Activated effector memory CD4-positive, alpha-beta T cell treated with anti-CD3 and anti-CD28 coated beads, Interleukin-2, amount 50 U/mL, for 16 hours (primary cell): ENCODE measurements at places on chromosomes 2 and 18.

DNA sequence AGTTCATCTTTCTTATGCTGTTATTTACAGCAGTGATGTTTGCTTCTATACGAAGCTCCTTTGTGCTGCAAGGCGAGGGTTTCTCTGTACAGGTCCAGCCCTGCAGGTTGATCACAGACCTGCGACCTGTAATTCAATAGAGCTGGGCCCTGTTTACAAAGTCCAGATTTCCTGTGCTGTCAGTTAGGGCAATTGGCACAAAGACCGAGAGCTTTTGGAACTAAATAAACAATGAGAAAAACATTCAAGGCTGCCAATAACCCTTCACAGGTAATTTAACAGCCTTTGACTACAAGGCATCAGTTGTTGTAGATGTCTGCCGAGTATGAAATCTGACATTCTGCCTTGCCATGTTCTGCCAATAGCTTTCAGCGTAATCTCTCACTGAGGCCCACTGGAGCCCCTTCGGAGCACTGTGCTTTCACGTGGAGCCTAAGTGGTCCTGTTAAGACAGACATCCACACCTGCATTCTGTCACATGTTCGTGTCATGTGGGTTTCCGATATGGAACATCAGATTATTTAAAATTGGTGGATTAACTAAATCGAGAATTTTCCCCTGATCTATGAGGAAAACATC is 232.5 kb downstream of the PTGR3 start:
- DNase-seq = no peak

GRCh38 chr18:62102221-62102620 is 84.6 kb downstream of the PIGN start:
- no peak for DNase-seq

DNA sequence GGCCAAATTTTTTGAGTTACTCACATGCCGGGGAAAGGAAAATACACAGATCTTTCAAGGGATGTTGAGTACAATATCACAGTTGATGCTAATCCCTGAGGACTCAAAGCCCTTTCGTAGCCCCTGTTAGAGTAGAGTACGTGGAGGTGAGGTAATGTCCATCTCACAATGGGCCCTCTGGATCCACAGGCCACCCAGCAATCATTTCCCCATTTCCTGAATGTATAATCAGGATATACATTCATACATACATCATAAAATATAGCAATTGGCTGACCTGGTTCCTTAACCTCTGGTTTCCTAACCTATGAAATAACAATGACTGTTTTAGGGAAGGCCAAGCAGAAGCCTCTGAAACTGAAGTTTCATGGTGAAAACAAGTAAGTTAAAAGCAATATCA is 10.2 kb upstream of the SP100 start:
- DNase-seq = no peak

DNA sequence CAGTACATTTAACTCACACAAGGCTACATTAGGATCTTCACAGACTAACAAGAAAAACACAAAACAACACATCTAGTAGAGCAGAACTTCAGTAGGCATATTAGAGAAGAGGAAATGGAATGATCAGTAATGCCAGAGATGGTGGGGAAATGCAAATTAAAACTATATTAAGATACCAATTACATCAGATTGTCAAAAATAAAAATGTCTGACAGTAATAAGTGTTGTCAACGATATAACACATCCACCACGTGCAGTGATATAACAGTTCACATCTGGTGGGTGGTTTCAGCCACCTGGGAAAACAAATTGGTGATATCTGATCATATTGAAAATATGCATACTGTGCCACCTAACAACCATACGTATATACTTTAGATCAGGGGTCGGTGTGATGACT is 59.9 kb downstream of the GALNT1 start:
- no peak for DNase-seq

DNA sequence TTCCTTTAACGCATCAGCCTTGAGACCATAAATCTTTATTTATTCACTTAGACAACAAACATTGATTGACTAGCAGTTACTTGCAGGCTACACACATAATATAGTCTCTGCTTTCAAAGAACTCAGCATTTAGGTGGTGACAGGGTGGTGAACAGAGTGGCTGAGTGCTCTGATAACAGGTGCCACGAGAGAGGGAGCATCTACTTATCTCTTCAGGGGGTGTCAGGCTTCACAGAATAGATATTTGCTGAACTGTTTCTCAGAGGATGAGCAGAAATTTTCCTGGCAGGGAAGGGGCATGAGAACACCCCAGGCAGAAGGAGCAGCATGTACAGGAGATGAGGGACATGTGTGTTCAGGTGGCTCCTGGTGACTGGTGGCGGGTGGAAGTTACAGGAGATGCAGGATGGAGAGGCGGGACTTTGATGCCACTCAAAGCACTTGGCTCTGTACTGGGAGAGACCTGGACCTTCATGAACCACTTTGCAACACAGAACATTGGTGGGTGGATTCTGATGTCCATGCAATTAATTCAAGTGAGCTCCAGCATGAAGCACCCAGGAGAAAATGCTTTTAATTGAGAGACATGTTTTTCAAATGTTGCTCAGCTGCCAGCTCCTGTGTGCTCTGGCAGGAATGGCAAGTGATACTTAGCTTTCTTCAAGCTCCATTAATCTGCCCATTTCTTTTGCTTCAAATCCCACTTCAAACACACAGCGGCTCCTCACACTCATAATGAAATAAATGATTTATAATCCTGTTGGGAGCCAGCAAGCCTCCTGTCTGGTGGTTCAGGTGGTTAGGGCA is 248.9 kb downstream of the MYCN start:
- no peak for DNase-seq

- DNase-seq = no peak
Measured at GRCh38 chr2:54486766-54487165, 30.6 kb downstream of the SPTBN1 start.

GRCh38 chr2:8576525-8577167 is 105.2 kb upstream of the ID2 start:
- DNase-seq = peak; percentile 75

DNA sequence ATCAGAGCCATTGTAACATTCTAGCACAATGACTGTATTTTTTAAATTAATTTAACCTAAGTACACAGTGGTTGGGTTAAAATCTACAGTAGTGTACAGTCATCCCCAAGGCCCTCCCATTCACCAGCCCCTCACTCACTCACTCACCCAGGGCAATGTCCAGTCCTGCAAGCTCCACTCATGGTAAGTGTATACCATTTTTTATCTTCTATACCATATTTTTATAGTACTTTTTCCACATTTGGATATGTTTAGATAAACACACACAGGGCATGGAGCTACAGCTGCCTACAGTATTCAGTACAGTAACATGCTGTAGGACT is 72.1 kb downstream of the COPS8 start:
- no peak for DNase-seq

DNA sequence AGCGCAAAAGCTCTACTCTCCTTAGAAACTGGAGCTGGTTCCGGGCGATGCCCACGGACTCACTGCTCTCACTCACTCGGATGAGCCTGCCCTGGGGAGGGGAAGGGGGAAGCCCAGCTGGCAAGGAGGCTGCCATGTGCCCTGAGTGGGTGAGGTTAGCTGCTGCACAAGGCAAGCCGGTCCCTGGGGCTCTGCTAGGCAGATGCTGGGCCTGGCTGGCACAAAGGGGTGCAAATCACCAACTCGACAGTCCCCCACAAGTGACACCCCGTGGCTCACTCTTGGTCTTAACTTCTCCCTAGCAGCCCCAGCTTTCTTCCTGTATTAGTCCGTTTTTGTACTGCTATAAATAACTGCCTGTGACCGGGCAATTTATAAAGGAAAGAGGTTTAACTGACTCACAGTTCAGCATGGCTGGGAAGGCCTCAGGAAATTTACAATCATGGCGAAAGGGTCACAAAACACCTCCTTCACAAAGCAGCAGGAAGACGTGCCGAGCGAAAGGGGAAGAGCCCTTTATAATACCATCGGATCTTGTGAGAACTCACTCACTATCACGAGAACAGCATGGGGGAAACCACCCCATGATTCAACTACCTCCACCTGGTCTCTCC is 33.2 kb downstream of the ADCY3 start:
- DNase-seq = no peak

- DNase-seq = peak; percentile 55
Measured at GRCh38 chr2:130767408-130767775, 12.1 kb downstream of the AMER3 start.

- no peak for DNase-seq
Measured at GRCh38 chr2:237633061-237633561, 5.7 kb downstream of the LRRFIP1 start.

DNA sequence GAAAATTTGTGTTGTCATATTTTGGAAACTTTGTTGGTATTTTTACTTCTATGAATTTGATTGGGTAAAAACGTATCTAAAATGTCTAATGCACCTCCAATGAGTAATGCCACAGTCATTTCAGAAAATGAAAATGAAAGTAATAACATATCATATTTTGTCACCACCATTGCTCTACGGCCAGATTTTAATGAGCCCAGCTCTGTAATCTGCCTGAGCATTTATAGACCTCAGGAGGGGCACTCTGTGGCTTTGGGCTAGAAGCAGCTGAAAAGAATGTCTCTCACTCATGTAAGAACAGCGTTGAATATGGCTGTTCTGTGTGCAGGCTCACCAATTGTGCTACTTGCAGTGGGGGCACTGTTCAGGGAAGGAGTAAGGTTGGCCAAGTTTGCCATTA is 32.7 kb upstream of the ABCA12 start:
- no peak for DNase-seq

DNA sequence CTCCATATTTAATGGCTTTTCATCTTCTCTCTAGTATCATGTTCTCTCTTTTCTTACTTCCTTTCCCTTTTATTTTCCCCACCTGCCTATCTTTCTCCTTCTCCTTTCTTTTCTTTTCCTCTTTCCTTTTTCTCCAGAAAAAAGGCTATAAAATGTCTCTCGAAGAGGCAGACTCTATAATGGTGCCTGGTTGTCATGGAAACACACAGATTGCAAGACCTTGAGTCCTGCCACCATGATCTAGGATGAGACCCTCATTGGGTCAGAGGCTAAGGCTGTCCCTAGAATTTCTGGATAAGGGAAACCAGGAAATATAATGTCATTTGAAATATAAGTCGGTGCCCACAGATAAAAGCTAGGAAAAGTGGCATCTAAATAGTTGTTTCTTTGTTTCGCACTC is 36.5 kb upstream of the LHCGR start:
- DNase-seq = no peak

DNA sequence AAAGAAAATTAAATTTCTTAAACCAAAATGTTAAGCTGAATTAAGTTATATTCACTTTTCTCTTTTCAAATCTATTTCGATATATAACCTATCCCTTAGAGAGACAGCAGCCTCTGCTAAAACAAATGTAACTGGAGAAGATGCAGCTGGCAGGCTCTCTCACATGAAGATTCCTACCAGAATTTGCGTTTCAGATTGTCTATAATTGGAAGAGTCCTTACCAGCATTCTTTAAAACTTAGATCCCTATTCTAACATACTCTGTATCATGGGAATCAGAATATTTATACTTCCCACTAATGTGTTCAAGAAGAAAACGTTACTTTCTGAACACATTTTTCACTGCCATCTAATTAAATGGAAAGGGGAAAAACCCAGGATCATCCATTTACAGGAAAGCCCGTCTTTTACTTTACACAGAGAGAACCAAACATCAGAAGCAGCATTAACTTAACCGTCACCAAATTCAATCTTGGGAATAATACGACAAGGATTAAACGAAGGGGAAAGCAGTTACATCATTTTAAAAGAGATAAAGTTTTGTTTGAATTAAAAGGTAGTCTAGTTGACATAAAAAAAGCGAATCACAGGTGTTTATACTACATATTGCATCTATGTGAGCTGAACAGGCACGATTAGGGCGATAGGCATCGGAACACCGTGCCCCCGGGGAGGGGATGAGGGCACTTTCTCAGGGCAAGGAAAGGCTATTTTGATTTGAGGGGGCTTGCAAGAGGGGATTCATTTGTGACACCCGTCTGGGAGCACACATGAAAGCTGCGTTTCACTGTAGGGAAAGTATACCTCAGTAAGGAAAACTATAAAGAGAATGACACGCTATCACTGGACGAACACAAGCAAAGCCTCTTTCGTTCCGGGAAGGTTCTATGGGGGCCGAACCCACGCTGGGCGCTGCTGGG is 1.3 kb downstream of the PTPN2 start:
- DNase-seq = peak; percentile 68

DNA sequence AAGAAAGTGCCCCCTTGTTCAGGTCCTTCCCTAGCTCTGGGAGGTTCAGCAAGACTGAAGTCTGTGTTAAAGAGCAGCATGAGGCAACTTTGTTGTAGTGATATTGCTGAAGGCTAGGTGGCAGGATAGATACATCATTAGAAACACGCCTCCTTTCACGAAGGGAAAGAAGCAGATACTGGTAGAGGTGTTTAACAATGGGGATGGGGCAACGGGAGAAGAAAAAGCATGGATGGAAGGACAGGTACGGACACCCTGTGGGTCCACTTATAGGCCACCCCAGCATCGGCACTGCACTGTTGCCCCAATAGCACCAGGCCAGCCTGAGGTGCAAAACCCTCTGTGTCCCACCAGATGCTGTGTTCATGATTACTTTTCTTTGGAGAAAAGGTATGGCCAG is 3.5 kb upstream of the IGFBP5 start:
- no peak for DNase-seq

DNA sequence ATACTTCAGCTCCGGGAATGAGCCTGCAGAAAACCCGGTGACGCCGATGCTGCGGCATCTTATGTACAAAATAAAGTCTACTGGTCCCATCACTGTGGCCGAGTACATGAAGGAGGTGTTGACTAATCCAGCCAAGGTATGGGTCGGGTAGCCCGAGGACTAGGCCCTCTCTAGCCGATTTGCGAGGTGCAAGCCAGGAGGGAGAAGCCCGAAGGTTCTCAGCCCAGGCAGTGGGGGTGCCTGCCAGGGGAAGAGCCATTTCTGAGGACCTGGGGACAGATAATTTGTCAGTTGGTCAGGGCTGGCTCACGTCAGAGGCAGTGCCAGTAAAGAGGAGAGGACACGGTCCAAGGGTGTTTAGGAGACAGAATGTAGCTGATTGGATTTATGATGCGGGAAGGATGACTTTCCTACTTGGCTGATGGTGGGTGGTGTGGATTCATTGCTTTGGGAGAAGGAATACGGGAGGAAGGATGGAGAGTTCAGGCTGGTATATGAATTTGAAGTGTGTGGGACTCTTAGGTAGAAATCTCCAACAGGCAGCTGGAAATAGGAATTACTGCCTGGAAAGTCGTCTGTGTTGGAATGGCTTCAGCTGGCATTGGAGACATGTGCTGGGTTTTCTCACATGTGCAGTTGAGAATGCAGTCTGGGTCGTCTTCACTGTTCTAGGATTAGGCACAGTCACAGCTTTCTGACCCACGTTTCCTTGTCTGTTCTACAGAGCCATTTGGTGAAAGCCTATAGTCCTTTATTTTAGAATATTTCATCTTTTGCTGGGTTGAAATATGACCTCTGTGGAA is 874 bp downstream of the NDUFAF7 start:
- DNase-seq = peak; percentile 66

- DNase-seq = no peak
Measured at GRCh38 chr2:40226637-40227036, 225.3 kb downstream of the SLC8A1 start.

GRCh38 chr2:127106457-127106990 is 430 bp downstream of the BIN1 start:
- DNase-seq = no peak

DNA sequence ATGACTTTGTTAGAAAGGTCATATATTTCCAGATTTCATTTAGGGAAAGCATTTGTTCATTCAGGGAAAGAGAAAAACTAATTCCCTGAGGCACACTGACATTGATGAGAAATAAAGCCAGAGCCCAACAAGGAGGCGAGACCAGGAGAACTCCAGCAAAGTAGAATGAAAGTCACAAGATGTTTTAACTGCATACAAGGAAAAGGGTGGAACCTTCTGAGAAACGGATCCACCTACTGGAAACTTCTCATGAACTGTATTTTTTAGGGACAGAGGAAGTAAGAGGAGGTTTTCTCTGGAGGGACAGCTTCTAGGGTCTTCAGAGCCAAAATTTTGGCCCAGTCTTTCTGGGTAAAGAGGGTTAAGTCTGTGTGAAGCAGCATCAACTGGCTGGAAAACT is 548.2 kb upstream of the PIK3C3 start:
- DNase-seq = no peak
